ENCODE measurements at places on chromosomes 16 and 17. TPM values are rescaled to one million over a fixed set of nuclear protein-coding genes. Genes with fewer than 3 reads are reported as not detected.

The TLCD3A gene
- total RNA-seq = 11.3 TPM

The CRYBA1 gene
- total RNA-seq = not detected

The SMIM36 gene
- total RNA-seq = not detected

The FAM83G gene
- total RNA-seq = 1.2 TPM

The KRTAP16-1 gene
- total RNA-seq = not detected

The PRAC2 gene
- not detected for total RNA-seq

The SLFN14 gene
- total RNA-seq = 1.4 TPM

The WDR59 gene
- 34.8 TPM for total RNA-seq

The FBXO31 gene
- total RNA-seq = 21.0 TPM

The CFAP97D1 gene
- total RNA-seq = not detected

The CA5A gene
- total RNA-seq = not detected

The DNASE1L2 gene
- 2.6 TPM for total RNA-seq

The GDPD1 gene
- total RNA-seq = 14.9 TPM
